Activated gamma-delta T cell treated with Interleukin-2 at 50 U/mL for 16 hours (primary cell): ENCODE measurements at places on chromosomes 1 and 21.

GRCh38 chr1:29896300-29896699, 660.0 kb downstream of the PTPRU start:
- DNase-seq = no peak

DNA sequence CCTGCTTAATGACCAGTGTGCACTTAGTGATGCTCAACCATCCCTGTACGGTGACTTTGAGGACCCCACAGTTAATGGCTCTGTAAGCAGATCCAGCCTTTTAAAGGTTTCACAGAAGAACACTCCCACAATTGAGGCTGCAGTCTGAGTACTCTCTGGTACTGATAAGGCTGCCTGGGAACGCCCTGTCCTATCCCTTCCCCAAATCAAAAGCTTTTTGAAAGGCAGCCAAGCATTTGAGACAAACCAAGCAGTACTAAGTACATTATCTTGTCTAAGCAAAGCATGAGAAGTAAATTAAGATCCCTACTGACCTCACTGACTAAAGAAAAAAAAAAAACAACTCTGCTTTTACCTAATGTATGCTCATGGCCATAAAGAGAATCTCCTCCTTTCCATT, 60.7 kb downstream of the SH3GLB1 start:
- no peak for DNase-seq

DNA sequence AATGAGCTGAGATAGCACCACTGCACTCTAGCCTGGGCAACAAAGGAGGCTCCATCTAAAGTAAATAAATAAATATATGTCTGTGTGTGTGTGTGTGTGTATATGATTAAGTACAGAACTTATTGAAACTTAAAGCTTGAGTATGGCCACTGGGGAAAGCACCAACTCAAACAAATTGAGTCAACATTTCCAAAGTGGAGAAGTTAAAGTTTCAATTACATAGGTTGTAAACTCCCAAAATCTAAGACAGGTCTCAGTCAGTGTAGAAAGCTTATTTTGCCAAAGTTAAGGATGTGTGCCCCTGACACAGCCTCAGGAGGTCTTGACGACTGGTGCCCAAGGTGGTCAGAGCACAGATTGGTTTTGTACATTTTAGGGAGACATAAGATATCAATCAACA, 458.9 kb upstream of the RGS18 start:
- no peak for DNase-seq

GRCh38 chr1:160837558-160838205, 25.0 kb downstream of the CD244 start:
- peak; percentile 89 for DNase-seq

DNA sequence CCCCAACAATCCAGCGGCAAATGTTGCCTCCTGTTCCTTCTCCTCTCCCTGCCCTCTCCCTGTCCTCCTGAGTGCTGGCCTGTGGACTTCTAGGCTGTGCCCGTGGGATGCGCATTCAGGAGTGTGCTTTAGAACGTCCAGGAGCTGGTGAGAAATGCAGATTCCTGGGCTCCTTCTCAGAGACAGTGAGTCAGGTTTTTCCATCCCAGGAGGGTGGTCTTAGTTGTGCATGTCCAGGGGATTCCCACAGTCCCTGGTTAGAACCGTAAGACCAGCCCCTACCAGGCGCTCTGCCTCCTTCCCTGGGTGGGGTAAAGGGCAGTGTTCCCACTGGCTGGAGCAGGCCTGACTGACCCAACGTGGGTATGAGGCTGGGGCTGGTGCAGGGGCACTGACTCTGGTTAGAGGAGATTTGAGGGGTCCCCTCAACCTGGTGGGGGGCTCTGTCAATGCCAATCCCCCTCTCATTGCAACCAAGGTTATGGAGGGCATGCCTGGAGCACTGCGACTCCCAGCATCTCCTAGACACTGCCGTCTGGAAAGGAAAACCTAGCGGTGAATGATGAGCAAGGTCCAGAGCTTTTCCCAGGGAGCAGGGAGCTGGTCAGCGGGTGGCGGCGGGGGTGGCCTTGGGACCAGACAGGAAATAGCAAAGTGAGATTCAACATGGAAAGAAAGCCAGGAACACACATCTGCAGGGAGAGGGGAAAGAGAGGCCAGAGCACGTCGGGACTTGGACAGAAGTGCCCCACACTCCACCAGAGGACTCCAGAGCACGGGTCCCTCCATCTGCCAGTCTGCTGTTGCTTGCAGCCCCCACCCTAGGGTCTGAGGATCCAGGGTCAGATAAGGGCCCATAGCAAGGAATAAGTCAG, 38.5 kb downstream of the HSPG2 start:
- DNase-seq = no peak

- DNase-seq = peak; percentile 33
Observed at GRCh38 chr1:166489670-166490436, 323.1 kb upstream of the FAM78B start.
